Muscle of arm (tissue), 14 donors: ENCODE measurements at places on chromosomes 6 and 20.

DNA sequence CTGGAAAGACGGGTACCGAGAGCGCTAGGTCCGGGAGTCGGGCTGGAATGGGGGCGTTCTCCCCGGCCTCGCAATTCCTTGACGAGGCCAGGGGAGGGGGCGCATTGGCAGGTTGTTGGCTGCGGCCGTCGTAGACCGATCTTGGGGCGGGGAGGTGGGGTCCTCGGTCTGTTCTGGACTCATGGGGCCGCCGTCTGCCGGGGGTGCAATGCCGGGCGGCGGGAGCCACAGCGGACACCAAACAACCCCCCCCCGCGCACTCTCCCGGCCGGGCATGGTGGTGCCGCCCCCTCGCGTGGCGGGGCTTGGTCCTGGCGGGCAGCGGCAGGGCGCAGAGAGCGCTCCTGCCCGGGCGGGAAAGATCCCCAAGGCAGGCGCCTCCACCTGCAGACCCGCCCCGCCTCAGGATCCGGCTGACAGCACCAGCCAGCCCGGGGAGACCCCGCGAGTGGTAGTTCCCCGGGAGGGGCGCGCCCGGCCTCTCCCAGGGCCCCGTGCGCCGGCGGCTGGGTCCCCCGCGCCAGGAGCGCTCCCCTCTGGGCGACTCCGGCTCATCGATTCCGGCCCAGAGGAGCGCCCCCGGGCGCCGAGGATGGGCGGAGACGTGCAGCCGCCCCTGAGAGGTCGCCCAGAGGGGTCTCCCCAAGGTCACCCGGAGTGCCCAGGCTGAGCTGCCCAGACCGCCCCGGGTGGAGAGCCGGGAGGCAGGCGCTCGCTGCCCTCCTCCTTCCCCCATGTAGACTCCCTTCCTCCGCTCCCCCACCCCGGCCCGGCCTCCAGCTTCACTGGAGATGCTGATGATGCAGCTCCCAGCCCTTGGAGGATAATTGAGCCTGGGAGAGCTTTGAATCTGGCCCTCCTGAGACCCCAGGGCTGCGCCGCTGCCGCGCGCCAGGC, 709 bp downstream of the PPP1R16B start:
- DNase-seq: no peak

DNA sequence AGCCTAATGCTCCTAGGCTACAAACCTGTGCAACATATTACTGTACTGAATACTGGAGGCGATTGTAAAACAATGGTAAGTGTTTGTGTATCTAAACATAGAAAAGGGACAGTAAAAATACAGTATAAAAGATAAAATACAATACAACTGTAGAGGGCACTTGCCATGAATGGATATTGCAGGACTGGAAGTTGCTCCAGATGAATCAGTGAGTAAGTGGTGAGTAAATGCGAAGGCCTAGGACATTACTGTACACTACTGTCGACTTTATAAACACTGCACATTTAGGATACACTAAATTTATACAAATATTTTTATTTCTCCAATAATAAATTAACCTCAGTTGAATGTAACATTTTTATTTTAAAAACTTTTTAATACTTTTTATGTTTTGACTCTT, 485.0 kb downstream of the MMUT start:
- DNase-seq: no peak

GRCh38 chr6:107965746-107966145, 7.7 kb upstream of the SEC63 start:
- no peak for DNase-seq

GRCh38 chr6:150369408-150369807, 596 bp downstream of the IYD start:
- no peak for DNase-seq

- no peak for DNase-seq
Observed at GRCh38 chr20:45470262-45470931, 844 bp downstream of the WFDC2 start.

DNA sequence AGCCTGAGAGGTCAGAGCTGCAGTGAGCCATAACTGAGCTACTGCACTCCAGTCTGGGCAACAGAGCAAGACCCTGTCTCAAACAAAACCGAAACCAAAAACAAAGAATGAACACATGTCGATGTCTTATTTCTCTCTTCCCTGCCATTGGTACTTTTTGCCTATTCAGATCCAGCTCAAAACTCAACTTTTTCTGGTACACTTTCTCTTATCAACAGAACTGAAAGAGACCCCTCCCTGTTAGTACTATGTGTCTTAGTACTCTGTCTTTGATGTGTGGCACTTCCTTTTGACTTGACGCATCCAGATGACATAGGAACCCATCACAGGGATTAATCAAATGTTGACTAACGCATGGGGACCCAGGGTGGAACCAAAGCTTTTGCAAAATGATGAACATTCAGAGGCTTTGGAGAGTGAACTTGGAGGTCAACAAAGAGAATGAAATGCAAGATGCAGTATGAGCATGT, 44.8 kb downstream of the AKAP12 start:
- no peak for DNase-seq

DNA sequence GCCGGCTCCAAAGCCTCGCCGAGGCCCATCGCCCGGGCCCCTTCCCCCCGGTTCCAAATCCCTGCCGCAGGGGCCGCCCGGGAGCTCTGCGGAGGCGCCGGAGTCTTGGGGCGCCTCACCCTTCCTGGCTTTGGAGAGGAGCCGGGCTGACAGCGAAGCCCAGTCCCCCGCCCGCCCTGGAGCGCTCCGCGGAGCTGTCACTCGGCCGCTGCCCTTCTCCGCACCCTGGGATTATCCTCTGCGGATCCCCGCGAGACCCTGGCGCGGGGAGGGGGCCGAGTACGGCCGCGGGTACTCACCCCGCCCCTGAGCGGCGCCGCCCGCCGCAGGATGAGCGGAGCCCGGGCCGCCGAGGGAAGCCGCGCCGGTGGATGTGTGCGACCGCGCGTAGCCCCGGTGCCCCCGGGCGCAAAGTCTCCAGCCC, 343 bp downstream of the SNAP91 start:
- no peak for DNase-seq

GRCh38 chr20:34190679-34191090, 50.5 kb upstream of the ASIP start:
- peak; percentile 75 for DNase-seq

- DNase-seq: no peak
Observed at GRCh38 chr20:58684291-58684690, 8.3 kb upstream of the NPEPL1 start.

DNA sequence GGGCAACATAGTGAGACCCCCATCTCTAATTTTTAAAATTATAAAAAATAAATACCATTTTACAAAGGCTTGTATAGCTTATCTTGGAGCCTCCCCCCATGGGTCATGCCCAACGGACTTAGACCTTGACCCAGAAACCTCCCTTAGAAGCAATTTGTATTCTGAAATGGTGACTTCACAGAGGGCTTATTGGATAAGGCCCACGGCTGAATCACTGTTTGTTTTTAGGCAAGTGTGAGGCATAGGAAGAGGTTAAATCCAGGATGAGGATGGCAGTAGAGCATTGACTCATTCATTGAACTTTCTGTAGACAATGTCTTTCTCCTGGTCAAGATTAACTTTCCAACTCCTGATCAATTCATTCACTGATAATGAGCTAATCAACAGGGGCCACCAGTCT, 6.2 kb upstream of the SNAI1 start:
- no peak for DNase-seq

DNA sequence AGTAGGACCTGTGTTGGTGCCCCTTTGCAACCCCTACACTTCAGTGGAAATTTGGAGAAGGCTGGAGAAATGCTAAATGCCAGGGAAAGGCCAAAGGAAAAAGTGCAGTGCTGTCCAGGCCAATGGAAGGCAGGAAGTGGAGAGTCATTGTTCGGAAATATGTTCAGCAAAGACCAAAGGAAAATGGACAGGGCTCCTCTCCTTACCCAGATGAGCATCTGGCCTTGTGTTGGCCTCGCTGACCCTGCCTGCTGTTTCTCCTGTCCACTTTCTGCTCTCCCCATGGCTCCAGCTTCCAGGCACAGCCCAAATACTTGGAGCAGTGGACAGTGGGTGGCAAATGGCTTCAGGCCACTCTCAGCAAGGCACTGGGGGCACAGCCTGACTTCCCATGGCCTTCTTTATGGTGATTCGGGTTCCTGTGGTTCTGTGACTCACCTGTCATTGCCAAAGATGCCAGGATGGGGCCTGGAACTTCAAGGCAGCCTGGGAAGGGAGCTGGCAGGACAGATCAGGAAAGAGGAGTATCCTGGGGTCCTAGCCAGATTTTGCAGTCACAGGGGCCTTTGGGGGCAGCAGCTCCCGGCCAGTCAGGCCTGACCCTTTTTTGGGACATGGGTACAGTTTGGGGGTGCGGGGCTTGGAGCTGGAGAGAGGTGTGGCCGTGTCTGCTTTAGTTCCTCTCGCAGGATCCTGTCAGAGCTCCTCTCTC, 190.9 kb upstream of the SLC24A3 start:
- DNase-seq: no peak
